ENCODE measurements at places on chromosomes 4 and X.

DNA sequence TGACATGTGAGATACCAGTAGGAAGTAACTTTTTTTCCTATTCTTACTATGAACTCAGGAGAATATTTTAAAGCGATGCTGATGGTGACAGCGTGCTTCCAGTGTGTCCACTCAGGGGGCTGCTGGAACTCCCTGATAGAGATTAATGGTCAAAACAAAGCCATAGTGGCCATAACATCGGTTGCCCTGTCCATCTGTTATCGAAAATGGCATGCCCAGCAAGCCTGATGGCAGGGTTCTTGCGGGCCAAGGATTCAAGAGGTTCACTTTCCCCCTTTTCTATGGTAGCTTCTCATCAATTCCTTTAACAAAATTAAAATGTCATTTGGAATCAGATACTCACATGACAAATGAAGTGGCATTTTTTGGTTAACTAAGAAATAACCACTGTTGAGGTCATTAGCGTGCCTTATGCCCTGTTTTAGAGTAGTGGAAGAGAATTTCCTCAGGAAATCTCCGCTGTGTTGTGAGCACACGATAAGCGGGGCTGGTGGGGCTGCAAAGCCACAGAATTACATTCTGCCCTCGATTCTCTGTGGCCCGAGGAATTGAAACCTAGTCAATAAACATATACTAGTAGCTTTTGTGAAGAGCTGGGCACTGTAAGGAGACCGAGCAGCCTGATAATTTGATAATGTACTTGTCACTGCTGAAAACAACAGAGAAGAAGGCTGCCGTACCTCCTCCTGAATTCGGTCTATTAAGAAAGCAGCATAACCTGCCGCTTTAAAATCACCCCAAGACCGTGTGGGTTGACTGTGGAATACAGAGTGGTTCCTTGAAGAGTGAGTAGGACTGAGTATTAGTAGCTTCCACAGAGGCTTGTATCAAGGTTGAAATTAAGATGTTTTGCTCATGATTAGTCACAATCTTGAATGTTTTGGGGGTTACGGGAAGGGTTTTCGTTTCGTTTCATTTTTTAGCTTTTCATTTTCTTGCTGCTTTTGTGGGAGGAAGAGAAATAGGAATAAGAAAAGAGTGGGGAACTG is 46.7 kb downstream of the PTCHD1 start:
- no peak for DNase-seq

GRCh38 chr4:106337916-106338315 is 21.6 kb downstream of the AIMP1 start:
- no peak for DNase-seq

GRCh38 chr4:53599632-53600031 is 8.3 kb upstream of the LNX1 start:
- no peak for DNase-seq

GRCh38 chrX:14194711-14195110 is 165.0 kb upstream of the GEMIN8 start:
- no peak for DNase-seq

DNA sequence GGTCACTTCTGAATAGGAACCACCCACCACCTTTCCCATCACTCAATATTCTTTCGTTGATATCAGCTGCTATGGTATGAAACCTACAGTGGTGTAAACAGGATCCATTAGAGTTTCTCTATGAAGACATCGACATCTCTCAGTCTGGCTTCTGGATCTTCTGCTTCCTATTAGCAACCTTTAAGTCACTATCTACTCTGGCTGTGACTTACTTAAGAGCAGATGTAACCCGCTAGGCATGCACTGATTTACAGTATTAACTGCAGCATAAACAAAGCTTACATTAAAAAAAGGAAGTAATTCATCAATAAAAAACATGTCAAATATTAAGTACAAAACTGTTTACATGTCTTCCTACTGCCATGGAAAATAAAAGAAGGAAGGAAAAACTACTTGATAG is 96.4 kb downstream of the ANAPC10 start:
- no peak for DNase-seq

- peak; percentile 4 for DNase-seq
Measured at GRCh38 chrX:103918050-103918449, 44.4 kb upstream of the TMSB15B start.

DNA sequence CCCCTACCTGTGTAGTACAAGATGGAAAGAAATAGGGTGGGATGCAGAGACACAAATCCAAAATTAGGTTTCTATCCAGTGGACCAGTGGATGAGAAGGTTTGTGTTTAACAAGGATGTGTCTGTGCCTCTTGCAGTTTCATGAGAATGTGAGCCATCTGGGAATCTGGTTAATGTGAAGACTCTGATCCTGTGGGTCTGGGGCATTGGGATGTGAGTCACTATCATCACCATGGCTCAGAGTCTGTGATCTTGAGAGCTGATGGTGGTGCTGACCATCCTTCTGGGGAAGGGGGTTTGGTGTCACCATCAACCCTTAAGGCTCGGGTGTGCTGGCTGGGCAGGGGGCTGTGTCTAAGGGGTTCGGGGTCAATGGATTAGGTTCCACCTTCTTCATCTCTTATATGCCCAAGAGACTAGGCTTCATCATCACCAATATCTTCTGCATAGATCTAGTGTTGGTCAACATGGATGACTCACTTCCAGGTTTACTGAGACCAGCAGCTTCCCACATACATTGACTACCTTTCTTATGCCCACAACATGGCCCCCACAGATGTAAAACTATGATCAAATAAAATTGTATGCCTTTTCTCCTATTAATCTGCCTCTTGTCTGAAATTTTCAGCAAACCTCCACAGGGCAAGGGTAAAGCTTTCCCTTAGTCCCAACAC is 65.7 kb upstream of the MID1 start:
- no peak for DNase-seq

DNA sequence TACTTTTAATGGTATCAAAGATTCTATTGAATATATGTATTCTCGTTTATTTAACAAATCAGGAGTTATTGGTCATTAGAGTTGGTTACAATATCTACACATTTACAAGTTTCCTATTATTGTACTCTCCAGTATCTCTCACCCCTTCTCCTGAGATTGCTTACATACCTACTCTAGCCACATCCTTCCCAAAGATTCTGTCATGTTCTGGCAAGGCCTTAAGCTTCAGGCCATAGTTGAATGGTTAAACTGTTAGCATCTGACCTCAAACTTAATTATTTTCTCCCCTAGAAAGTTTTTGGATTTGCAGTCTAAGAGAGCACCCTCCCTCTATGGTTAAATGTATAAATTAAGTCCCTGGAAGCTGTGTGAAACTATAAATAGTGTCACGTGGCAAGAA is 784.2 kb downstream of the GLUD2 start:
- no peak for DNase-seq

DNA sequence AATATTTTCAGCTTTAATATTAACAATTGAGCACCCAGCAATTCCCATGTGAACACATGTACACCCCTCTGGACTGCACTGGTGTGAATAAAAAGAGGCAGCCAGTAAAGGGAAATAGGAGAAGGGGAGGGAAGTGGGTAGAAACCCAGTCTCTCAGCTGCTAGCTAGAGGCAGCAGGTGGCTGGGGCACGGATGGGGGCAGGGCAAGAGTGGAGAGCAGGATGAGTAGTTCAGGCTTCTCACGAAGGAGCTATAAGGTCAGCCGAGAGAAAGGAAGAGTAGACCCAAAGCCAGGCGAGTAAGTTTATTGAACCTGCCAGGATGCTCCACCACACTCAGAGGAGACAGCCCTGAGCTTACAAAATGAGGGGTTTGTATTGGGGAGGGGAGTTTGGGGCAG is 184.8 kb upstream of the MTMR8 start:
- DNase-seq = no peak

DNA sequence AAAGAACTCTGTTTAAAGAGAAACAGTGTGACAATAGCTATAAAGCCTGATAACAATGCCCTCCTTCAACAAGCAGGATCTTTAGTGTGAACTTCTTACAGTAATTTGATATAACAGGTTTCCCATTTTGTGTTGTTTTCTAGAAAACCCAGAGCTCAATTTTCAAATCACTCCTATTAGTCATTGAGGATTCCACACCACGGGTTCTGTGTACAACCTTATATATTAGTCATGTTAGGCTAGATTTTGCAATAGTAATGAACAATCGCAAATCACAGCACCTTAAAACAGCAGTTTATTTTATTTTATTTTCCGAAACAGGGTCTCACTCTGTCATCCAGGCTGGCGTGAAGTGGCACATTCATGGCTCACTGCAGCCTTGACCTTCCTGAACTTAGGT is 1020.9 kb upstream of the INTU start:
- DNase-seq = no peak

DNA sequence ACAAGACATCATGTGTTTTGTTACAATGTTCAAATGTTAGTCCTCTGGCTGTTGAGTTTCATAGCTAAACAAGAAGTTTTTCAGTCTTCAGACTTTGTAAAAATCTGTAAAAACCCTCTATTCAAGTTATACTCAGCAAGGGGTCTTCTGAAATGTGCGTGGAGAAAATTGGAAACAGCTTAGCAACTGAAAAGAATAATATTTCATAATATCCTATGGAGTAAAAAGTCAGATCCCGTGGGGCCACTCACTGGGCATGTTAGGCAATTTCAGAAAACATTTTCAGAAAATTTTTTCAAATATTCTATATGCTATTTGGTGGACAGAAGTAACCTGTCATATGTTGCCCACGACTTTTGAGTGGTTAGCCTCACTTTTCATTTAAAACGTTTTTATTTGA is 118.3 kb downstream of the CORIN start:
- no peak for DNase-seq

DNA sequence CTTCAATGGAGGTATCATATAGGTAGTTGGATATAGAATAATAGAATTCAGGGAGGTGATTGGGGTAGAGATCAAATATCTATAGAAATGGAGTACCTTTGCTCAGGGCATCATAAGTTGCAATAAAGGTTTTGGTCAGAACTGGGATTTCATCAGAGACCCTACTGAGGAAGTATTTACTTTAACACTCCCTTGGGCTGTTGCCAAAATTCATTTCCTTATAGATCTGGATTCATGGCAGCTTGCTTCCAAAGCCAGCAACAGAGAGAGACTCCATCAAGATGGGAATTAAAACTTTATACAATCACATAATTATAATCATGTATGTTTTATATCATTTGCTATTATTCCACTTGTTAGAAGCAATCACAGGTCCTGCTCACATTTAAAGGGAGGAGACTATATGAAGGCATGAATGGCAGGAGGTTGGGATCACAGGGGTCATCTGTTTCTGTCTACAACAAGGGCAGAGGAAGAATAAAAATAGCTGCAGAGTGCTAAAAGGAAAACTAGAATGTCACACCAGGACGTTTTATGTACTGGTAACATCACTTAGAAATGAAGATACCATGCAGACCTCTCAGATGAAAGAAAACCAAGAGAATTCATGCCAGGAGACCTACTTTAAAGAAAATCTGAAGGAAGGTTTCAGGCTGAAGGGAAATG is 902.1 kb upstream of the LCORL start:
- DNase-seq = no peak

DNA sequence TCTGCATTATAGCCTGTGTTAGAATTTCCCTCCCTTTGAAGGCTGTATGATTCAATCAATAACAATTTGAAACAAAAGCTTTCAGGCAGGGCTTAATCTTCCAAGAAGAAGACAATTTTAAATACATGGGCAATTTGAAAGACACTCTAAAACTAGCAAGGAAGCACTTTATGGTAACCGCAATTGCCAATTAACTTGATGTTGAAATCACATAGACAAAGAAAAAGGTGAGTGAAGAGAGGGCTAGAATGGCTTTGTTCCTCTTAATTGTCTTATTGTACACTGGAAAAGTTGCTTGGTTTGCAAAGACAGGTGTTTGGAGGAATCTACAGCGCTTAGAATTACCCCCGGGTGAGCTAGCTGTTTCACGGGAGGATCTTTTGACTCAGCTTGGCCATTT is 74.4 kb upstream of the PRKX start:
- no peak for DNase-seq

- no peak for DNase-seq
Measured at GRCh38 chr4:148444296-148445070, 2.3 kb upstream of the NR3C2 start.

DNA sequence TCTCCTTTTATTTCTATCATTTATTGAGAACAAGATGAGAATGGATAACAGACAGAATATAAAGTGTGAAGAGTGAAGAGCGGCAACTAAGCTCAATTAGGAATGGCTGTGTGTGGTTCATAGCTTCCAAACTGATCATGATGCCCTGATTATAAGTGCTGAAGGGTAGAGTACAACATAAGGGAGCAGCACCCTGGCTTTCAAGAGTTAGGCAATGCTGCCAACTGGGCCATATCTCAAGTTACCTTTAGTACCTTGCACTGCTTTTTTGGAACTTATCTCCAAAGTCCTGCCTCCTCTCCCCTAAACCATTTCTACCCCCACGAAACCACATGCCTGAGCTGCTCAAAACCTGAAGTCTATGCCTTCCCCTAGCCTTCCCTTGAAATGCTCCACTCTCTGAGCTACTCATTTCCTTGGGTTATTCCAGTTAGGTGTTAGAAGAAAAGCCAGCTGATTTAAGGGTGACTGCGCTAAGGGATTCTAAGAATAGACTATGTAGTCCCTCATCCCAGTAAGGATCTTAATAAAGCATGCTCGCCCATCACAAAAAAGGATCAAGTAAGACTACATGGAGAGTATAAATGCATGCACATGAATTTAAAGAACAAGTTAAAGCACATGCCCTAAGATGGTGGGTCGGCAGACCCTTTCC is 29.6 kb downstream of the MED14 start:
- no peak for DNase-seq

DNA sequence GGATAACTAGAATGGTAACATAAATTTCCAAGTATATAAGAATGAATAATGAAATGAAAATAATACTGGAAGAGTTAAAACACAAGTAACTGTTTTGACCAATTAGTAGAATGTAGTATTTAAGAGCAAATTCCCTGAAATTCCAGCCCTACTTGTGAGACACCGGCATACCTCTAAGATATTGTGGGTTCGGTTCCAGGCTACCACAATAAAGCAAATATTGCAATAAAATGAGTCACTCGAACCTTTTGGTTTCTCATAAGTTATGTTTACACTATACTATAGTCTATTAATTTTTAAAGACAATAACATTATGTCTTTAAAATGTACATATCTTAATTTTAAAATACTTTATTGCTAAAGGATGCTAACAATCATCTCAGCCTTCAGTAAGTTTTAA is 15.2 kb upstream of the IQCM start:
- DNase-seq = no peak

DNA sequence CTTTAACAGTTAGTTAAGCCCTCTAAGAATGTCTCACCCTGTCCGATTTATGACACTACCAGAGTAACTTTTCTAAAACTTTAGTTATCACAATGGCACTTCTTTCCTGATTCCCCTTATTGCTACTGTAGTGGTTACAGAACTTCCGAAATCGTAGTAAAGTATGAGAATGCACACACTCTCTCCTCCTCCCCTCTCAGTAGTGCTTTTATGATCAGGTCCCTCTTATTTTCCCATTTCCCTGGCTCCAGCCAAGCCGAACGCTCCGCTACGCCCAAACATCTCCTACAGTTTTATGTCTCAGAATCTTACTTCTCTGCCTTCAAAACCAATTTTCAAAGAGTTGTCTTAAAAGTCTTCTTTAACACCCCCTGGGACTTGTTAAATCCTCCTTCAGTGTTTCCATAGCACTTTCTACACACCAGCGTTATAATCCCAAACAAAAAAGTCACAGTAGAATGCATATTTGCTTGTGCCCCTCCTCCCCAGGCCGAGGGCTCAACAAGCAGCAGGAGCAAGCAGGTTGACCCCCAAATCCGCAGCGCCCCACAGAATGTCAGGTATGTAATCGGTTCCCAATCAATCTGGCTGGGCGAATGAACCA is 671 bp downstream of the HPF1 start:
- no peak for DNase-seq
